Stimulated activated CD4-positive, alpha-beta T cell treated with anti-CD3 and anti-CD28 coated beads, Interleukin-2, amount 100 ng/mL, for 24 hours (primary cell): ENCODE measurements at places on chromosomes 13 and 19.

DNA sequence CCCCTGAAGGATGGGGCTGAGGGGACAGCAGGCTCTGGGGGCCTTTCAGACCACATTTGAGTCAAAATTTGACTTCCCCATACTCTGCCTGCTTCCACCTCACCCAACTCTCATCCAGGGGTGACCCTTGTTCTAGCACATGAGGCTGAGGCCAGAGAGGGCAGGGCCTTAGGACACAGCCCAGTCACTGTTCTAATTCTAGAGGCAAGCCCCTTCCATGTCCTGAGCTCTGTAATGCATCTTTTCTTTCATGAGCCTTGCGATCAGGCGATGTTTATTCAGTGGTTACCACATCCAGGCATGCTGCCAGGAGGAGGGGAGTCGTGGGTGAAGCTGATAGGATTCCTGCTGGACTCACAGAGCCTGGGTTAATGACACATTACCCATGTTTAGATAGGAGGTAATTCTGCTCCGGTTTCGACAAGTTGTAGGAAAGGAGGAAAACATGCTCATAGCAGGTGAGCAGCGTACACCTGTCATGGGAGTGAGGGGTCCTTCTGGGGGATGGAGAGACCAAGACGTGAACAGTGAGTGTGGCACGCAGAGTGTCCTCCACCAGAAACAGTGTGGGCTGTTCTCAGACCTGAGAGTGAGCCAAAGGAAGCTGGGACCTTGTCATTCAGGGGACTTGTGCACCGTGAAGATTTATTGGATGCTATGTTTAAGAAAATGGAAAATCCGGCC lies 9.3 kb downstream of the RPS9 start:
- DNase-seq, result peak; percentile 51

- DNase-seq, result no peak
Measured at GRCh38 chr19:6886277-6886897, 992 bp upstream of the ADGRE1 start.

DNA sequence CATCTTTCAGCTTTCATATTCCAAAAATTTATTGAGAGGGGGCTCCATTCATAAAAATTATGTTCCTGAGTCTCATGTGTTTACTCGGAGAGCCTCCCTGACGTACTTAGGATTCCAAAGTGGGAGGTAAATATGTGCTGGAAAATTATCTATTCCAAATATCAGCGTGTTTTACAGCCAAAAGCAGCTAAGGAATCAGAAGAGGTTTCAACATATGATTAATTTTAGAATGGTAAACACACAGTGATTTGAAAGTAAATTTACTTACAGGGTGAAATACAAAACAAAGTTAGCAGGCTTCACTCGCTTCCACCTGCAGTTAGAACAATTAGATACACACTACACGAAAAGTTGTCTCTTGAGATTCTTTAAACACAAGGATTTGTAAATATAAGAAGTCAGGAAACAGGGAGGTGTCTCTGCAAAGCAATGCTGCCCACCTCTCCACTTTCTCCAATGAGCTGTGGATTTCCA lies 313.8 kb upstream of the NBEA start:
- DNase-seq, result no peak

DNA sequence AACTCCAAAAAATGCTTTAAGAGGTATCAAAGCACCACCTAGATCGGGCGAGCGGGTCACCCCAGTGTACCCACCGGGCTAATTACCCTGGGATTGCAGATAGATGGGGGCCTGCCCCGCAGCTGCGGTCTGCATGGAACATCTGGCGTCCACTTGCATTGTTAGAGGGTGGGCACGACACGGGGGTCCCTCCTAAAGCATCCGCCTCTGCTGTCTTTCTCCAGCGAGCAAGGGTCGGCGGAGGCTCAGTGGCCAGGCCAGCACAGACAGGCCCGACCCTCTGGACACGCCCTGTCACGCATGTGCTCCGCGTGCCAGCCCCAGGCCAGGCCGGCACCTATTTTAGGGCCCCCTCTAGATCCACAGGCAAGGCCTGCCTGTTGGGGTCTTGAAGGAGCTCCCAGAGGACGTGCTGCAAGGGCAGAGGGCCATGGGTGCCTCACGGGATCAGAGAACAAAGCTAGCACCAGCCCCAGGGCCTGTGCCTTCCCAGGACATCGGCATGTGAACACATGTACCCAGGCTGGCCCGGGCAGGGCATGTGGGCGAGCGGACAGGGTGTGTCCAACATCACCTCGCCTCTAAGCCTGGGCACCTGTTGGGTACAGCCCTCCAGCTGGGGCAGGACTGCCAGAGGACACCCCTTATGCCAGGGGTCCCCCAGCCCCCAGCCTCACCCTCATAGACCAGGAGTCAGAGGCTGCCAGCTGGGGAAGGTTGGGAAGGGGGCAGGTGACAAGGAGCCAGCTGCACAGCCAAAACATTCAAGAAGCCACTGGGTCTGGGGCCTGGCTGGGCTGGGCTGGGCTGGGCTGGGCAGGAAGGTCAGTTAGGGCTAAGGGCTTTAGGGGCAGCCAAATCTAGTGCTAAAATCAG lies 35.6 kb upstream of the NANOS3 start:
- DNase-seq, result no peak

- no peak for DNase-seq
Measured at GRCh38 chr13:83794583-83794982, 87.7 kb downstream of the SLITRK1 start.
